ENCODE measurements at places on chromosomes 4 and X. TPM values are rescaled to one million over a fixed set of nuclear protein-coding genes. Genes with fewer than 3 reads are reported as not detected.

Gene LDB2
- total RNA-seq = not detected

Gene XKRX
- total RNA-seq = not detected

Gene TAF9B
- 63.0 TPM for total RNA-seq

DNA sequence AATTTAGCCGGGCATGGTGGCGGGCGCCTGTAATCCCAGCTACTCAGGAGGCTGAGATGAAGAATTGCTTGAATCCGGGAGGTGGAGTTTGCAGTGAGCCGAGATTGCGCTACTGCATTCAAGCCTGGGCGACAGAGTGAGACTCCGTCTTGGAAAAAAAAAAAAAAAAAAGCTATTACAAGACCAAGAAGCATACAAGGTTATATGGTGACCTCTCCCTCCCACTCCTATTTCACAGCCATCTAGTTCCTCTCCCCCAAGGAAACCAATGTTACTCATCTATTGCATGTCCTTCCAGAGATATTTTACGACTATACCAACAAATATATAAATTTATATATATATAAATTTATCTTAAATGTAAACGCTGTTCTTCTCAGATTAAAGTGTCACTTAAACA is 3.2 kb downstream of the SLC9A7 start:
- no peak for DNase-seq

DNA sequence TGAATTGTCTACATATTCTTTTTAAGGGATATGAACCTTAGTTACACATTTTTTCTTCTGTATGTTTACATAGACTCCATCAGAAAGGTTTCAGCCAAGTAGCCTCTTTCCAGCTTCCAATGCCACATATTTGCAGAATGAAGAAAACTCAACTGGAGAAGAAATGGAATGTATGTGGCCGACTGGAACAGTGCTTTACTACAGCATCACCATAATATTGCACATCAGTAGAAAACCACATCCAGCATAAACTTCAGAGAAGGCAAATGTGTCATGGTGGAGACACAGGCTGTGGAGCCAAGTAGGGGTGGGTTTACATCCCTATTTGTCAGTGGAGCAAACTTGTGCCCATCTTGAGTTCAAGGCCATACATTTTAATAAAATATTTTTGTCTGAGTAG is 204.8 kb upstream of the LDB2 start:
- no peak for DNase-seq

GRCh38 chr4:118732591-118733330 is 47.6 kb downstream of the METTL14 start:
- peak; percentile 90 for DNase-seq

DNA sequence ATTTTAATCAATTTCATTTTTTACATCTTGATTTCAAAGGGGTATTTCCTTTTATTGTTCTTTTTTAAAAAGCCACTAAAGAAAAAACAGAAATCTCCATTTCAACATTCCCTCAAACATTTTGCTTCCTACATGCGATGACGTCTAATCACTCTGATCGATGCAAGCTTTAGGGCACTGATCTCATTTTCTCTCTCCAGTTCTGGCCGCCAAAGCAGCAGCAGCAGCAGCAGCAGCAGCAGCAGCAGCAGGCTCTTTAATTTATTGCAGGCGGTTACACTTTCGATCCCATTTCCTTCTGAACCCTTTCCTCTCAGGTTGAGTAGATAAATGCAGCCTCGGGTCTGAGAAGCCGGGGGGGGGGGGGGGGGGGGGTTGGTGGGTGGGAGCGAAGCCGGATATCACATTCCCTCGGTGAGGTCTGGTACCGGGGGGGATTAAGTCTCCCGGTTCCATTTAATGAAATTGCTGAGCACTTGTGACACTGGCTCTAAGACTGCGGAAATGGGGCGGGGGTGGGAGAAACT is 3.4 kb upstream of the PCDH7 start:
- DNase-seq = peak; percentile 25

DNA sequence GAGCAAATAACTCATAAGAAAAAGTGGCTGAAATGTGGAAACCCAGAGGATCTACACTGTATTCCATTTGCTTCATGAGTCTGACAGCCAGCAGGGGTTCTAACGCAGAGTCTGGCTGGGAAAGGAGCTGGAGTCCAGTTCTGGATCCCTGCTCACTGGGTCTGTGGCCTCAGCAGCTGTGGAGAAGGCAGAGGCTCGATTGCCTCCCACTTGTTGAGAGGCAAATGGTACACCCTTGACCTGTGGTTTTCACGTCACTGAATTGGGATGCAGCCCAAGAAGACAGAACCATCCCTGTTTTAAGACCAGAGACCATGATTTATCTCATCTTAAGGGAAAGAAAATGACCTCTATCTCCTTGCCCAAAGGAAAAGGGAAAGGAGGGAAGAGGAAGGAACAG is 147.0 kb upstream of the NOCT start:
- peak; percentile 66 for DNase-seq

DNA sequence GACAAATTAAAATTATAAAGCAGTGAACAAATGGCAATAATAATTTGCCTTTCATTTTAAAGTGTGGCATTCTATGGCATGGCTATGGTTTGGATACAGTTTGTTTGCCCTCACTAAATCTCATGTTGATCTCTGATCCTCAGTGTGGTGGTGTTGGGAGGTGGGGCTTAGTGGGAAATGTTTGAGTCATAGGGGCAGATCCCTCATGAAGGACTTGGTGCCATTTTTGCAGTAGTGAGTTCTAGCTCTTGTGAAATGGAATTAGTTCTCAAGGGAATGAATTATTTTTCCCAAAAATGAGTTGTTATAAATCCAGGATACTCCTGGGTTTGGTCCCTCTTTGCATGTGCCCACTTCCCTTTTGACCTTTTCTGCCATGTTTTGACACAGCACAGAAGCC is 181.4 kb downstream of the AMELX start:
- no peak for DNase-seq

DNA sequence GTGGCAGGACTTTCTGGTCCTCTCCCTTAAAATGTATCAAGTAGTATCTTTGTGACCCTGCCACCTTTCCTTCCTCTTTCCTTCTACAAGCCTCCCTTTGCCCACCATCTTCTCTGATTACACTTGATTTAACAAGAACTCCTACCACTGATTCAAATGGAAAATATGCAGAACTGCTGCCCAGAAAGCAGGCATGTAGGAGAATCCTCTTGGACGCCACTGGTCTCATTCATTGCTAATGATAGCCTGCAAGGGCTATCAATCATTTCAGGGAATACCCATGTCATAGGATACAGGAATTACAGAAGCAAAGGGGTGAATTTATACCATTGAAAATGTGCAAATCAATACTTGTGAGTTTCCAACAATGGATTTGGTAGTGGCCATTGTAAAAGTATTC is 294.6 kb upstream of the NRK start:
- peak; percentile 56 for DNase-seq

GRCh38 chr4:104728380-104729122 is 233.9 kb upstream of the CXXC4 start:
- no peak for DNase-seq

DNA sequence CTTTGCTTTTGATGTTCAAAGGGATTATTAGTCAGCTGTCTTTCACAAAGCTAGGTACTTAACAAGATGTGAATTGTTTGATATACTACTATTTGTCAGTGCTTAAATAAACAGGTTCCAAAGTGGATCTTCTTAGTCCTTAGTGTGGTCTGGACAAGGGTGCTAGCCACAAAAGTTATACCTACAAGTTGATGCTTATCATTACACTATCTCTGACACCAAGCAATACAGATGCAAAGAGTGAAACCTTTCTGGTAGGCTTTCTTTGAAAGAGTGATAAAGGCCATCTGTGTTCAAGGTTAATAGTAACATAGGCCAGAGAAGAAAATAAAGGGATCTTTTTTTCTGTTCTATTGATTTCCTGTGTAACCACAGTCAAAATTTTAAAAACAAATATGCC is 12.2 kb upstream of the RBPJ start:
- DNase-seq = no peak

DNA sequence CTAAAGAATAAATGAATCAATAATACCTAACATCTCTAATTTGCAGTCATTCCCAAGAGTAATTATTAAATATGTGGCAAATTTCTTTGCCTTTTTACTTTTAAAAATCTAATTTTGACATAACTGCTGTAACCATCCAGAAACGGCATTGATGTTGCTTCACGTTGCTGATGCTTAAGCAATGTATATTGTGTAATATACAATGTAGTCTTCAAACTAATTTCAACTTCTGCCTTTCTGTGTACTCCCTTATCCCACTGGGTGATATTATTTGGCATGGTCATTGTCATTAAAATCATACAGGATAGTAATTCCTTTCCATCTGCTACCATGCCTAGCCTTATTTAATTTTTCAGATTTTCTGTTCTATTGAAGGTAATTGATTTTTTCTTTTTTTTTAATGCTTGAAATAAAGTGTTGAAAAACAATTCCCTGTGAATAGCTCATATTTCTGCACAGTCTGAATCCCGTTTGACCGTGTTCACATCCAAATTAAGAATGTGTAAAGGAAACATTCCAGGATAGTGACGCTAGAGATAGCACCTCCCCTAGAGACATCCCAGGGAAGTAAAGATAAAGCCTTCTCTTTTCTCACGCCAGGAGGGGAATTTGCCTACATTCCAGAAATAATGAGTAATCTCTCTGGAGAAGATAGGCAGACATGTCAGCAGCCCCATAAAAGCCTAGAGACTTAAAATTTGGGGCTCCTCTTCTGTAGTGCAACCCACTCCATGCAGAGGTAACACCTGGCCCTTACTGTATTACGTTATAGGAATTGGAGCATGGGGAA is 8.6 kb downstream of the FAM200B start:
- peak; percentile 77 for DNase-seq

- DNase-seq = no peak
Observed at GRCh38 chr4:165782623-165783022, 90.4 kb upstream of the TLL1 start.

Measured in myocyte (in vitro differentiated cells).